ENCODE measurements at places on chromosomes 5 and 9.

DNA sequence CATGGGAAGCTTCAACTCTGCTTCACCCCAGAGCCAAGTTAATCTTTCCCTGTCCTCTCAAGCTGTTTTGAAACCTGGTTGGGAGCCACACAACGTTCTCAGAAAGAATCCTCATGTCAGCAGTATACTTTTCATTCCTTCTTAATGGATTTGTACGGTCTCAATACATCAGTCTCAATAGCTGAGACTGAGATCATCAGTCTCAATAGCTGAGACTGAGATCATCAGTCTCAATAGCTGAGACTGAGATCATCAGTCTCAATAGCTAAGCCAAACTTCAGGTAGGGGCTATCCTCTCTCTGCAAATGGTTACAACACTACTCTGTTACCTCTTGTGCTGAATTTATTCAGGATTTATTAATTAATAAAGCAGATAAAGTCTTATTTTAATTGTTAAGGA lies 1317.4 kb upstream of the CDH9 start:
- peak; percentile 27 for DNase-seq
- no peaks in the 10 kb centered on the region for H3K27me3 ChIP-seq
- no peak overlapping the region for H3K27ac ChIP-seq
- H3K4me3 ChIP-seq = no peak overlapping the region
- no peaks in the 10 kb centered on the region for H3K36me3 ChIP-seq
- no peaks in the 10 kb centered on the region for H3K4me1 ChIP-seq

DNA sequence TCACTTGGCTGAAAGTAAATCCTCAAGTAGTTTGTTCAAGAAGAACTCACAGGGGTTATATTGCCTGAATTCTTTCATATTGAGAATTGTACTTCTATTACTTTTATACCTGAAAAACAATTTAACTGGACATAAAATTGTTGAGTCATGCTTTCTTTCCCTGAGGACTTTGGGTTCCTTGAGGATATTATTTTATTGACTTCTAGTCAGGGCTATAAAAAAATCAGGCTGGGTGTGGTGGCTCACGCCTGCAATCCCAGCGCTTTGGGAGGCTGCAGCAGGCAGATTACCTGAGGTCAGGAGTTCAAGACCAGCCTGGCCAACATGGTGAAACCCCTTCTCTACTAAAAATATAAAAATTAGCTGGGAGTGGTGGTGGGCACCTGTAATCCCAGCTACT lies 17.9 kb upstream of the CDC42SE2 start:
- H3K4me1 ChIP-seq = no peaks in the 10 kb centered on the region
- no peak for DNase-seq
- H3K4me3 ChIP-seq = no peak overlapping the region
- no peaks in the 10 kb centered on the region for H3K27me3 ChIP-seq

DNA sequence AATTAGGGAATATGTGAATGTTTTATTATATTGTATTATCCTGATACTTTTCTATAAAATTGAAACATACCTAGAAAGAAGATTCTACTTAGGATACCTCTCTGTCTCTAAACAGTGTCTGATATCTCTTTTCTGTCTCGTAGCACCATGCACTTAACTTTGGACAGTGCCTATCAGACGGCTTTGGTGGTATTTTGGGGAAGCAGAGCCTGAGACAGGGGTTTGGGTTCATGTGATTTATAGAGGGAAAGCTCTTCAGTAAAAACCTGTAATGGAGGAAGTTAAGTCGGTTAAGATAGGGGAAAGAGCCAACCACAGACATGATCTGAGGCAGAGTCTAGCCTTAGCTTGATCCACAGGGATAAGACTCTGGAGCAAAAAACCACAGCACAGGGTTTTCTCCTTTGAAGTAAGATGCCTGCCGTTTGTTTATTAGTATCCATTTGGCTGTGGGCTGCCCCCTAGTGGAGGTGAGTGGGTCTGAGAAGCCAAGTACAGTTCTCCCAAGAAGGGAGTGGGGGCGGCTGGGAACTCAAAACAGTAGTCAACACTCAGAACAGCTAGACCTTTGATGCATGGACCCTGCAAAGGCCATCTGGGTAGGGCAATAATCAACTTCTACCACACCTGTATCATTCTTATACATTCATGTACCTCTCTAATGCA lies 141.2 kb upstream of the ASTN2 start:
- H3K27ac ChIP-seq = no peak overlapping the region
- no peaks in the 10 kb centered on the region for H3K36me3 ChIP-seq
- H3K27me3 ChIP-seq = no peaks in the 10 kb centered on the region
- DNase-seq = no peak

GRCh38 chr9:129769669-129770068 lies 16.8 kb upstream of the PTGES start:
- no peaks in the 10 kb centered on the region for H3K36me3 ChIP-seq
- peaks cover 8% of the 10 kb centered on the region for H3K4me1 ChIP-seq
- DNase-seq = no peak
- no peaks in the 10 kb centered on the region for H3K27me3 ChIP-seq

DNA sequence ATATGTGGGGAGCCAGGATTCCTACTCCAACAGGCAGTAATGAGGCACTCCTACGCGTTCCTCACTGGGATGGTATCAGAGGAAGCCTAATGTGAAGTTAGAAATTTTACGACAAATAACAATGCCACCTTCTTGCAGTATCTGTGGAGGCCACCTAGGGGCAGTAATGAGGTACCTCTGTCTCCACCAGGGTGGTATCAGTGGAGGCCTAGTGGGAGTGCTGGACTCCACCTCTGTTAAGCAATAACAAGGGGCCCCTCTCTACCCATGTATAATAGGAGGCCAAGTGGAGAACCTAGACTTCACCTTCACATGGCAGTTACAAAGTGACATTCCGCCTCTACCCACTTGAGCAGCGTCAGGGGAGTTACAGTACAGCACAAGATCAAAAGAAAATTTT lies 147.9 kb downstream of the PLPPR1 start:
- H3K4me3 ChIP-seq = no peak overlapping the region
- DNase-seq = no peak
- no peak overlapping the region for H3K27ac ChIP-seq
- H3K27me3 ChIP-seq = no peaks in the 10 kb centered on the region
- no peaks in the 10 kb centered on the region for H3K36me3 ChIP-seq

DNA sequence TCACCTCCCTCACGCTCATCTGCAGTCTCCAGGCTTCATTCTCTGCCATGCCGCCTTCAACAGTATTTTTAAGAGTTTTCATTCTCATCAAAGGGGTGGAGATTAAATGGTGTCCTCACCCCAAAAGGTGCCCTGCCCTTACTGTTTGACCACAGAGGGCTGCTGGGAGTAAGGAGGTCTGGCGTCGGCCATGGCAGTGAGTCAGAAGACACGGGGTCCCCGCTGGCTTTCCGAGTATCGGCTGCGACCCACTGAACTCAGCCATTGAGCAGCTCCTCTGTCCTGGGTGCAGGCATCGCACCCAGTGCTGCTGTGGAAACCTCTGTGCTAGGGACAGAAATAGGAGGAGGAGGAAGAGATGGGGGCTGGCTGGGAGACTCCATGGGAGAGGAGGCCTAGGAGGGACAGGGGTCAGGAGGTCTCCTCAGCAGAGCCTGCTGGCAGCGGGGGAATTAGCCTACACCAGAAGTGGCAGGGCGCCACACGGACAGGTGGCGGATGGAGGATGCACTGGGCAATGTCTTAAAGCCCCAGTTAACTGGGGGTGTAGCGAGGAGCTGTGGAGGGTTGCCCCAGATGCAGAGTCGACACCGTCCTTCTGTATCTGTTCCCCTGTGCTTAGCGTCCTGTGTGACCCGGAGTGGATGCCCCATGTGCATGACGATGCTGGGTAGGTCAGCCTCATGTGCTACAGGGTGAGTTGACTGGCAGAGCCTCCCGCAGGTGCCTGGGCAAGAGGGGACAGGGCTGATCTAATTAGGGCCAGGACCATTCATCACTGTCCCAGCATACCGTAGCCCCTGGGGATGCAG lies 15.4 kb upstream of the PLEKHG4B start:
- no peak for DNase-seq
- no peak overlapping the region for H3K4me3 ChIP-seq
- peaks cover 12% of the 10 kb centered on the region for H3K27me3 ChIP-seq
- no peak overlapping the region for H3K27ac ChIP-seq
- no peaks in the 10 kb centered on the region for H3K36me3 ChIP-seq
- no peaks in the 10 kb centered on the region for H3K4me1 ChIP-seq

DNA sequence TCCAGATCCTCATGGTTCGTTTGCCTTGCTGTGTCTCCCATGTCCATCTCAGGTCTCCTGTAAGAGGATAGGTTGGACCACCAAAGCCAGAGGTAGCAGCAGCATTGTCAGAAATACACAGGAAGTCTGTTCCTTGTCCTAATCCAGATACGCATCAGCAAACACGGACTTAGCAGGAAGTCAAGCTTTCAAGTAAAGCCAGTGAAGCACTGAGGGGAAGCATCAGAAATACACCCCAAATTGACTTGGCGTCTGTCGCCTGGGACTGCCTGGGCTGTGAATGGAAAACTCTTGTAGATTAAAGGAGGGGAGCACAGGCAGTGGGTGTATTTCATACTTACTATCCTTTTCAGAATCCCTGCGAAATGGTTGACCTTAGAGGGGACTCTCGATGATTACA lies 171.3 kb downstream of the PSAT1 start:
- no peak for DNase-seq
- no peak overlapping the region for H3K4me3 ChIP-seq
- H3K27me3 ChIP-seq = no peaks in the 10 kb centered on the region
- H3K27ac ChIP-seq = no peak overlapping the region
- no peaks in the 10 kb centered on the region for H3K36me3 ChIP-seq

DNA sequence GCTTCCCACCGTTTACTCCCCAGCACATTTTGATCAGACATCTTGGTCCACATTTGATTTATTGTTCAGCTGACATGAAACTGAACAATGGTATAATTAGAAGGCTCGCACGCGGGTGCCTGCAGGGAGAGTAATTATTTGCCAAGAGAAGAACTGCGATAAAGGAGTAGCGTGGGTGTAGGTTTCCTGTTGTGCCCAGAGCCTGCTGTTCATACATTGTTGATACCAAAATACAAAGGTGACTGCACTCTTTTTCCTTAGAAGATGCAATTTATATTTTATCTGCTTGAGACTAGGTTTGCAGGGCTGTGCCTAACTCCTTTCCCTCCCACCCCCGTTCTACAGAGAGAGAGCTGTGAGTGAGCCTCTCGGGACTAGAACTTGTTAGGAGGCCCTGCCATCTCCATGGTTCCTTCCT lies 241.8 kb upstream of the MSX2 start:
- H3K4me3 ChIP-seq = no peak overlapping the region
- no peaks in the 10 kb centered on the region for H3K36me3 ChIP-seq
- DNase-seq = no peak
- no peaks in the 10 kb centered on the region for H3K27me3 ChIP-seq
- no peaks in the 10 kb centered on the region for H3K4me1 ChIP-seq

DNA sequence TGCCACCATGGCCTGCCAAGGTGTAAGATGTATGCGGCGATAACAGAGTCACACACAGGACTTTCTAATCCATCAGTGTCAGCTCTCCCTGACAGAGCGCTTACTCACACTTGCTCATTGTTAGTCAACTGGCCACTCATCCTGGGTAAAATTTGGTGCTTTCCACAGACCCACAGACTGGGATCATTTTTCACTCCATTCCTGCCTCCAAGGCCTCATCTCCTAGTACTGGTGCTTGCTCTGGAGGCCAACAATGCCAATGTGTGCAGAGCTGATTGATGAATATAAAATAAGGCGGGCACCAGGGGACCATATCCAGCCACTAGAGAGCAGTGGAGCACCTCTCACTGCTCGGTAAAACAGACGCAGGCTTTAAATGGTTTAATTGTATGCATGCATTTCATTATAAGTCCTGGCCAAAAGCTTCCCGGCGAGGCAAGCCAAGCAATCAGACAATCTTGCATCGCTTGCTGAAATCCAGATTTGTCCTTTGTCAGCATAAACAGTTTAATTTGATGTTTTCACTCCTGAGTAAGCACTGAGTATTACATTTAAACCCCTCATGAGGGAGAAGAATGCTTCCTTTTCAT lies 22.3 kb downstream of the PSMB7 start:
- peak; percentile 81 for DNase-seq
- H3K27me3 ChIP-seq = no peaks in the 10 kb centered on the region
- H3K27ac ChIP-seq = peak overlapping the region; percentile 18
- peaks cover 35% of the 10 kb centered on the region for H3K4me1 ChIP-seq

DNA sequence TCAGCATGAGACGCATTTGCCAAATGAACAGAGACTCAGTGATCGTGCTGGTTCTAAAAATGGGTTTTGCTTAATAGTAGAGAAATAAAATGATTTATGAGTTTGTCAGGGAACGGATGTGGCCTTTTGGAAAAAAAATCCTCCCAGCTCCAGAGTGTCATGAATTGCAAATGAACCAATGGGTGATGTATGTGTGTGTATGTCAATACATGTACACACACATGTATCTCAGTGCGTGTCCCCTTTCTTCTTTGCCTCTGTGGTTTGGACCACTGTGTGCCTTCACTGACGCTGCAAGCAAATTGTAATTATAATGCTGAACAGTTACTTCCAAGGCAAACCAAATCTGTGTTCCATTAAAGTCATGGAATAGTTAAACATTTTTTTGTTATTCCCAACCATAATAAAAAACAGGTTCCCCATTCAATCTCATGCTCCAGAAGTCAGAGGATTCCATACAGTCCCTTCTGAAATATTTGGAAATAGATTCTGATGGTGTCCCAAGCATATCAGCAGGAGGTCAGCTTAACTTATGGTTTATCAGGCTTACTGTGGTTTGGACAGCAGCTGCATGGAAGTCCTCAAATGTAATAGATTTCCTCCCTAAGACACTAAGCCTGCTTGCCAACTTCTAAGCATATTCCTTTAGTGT lies 630.5 kb downstream of the ACTL7B start:
- no peak overlapping the region for H3K27ac ChIP-seq
- no peaks in the 10 kb centered on the region for H3K36me3 ChIP-seq
- DNase-seq = no peak
- no peak overlapping the region for H3K4me3 ChIP-seq

DNA sequence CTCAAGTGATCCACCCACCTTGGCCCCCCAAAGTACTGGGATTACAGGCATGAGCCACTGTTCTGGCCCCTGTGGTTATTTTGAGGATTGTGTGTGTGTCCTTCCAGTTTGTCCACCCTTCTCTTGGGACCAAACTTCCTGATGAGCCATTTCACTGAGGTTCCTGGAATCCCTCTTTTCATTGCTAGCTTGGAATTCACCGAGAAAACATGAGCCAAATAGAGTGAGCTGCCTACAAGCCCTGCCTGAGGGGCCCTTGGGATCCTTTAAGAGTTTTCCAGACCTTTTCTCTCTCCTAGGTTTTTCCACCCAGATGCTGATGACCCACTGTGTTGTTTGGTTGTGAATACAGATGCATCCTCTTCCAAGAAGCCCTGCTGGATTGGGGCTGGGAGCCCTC lies 13.2 kb upstream of the KIF12 start:
- H3K27ac ChIP-seq = no peak overlapping the region
- peak; percentile 12 for DNase-seq
- no peak overlapping the region for H3K4me3 ChIP-seq

DNA sequence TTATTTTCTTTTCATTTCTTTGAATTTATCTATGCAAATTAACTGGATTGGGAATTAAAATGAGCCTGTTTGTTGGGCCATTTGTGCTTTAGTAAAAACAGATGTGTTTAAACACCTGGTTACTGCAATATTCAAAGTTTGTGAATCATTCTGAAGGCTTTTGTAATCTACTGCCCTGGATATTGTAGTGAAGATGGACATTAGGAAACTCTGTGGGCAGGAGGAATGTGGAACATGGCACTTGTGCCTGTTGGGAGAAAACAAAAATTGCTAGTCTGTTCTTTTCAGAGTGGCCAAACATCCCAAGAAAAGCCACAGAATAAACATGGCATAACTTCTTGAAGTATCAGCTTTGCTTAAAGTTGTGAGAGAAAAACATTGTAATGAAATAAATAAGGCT lies 40.8 kb downstream of the CHSY3 start:
- H3K27ac ChIP-seq = no peak overlapping the region
- H3K36me3 ChIP-seq = no peaks in the 10 kb centered on the region
- H3K27me3 ChIP-seq = no peaks in the 10 kb centered on the region
- DNase-seq = peak; percentile 76
- no peak overlapping the region for H3K4me3 ChIP-seq

- no peak for DNase-seq
- H3K36me3 ChIP-seq = no peaks in the 10 kb centered on the region
- H3K4me1 ChIP-seq = no peaks in the 10 kb centered on the region
These were observed 88.9 kb downstream of the SNCAIP start for GRCh38 chr5:122400938-122401337.
